Daoy (cell line): ENCODE measurements at places on chromosomes 7 and 10. TPM values are rescaled to one million over a fixed set of nuclear protein-coding genes. Genes with fewer than 3 reads are reported as not detected.
A peak's percentile ranks its signal among the peaks of the same experiment; 100 is the strongest.

ANXA8 gene
- total RNA-seq, result 9.7 and 10.1 TPM in 2 replicates

ITPRID1 gene
- not detected in 2 replicates for total RNA-seq

UPK3BL1 gene
- total RNA-seq, result 19.8 and 20.9 TPM in 2 replicates

LGI1 gene
- not detected in 2 replicates for total RNA-seq

C10orf67 gene
- total RNA-seq, result not detected in 2 replicates

MYPN gene
- 1.8 and 2.9 TPM in 2 replicates for total RNA-seq

DNA sequence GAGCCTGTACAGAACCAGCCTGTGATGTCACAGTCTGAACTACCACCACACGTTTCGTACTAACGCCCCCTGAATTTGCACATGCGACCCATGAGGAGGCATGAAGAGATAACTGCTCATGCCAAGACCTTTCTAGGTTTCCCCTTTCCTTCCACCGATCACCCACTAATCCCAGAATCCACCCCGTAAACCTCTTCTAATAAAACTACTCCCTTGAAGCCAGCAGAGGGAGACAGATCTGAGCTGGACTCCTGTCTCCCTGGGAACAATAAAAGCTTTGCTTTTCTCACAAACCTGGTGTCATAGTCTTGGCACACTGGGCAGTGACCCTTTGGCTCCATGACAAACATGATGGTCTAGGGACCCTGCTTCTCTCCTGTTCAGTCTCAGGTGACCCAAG lies 144.5 kb downstream of the FRMD4A start:
- DNase-seq, result no peak

GRCh38 chr7:144011458-144012230 lies 11.5 kb downstream of the OR6B1 start:
- no peak for DNase-seq

DNA sequence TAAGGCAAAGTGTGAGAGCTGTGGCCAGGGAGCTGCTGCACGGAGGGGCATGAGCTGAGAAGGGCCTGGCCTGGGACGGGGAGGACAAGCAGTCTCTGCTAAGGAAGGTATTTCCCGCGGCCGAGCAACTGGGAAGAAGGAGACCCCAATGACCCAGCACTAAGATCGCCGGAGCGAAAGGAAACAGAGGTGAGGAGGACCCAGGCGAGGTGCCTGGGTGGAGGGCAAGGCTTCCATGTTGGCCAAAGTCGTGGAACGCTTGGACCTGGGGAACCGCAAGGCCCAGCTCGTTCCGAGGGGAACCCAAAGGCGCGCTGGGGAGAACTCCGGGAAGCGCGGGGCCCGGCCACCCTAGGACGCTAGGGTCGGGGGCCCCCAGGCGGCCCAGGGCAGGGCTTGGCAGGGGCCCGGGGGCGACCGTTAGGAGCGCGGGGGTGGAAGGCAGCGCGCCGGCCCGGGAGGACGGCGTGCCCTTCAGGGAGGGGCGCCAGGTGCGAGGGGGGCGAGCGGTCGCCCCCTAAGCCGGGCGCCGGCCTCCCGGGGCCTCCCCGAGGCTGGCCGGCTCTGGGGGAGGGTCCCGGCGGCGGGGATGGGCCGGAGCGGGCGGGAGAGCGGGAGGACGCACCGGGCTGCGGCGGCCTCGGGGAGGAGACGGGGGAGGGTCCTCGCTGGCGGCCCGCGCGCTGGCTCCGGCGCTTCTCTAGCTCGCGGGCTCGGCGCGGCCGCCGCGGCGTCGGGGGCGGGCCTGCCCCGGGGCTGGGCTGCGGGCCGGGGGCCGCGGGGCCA lies 545 bp downstream of the GIGYF1 start:
- DNase-seq, result peak; percentile 31

DNA sequence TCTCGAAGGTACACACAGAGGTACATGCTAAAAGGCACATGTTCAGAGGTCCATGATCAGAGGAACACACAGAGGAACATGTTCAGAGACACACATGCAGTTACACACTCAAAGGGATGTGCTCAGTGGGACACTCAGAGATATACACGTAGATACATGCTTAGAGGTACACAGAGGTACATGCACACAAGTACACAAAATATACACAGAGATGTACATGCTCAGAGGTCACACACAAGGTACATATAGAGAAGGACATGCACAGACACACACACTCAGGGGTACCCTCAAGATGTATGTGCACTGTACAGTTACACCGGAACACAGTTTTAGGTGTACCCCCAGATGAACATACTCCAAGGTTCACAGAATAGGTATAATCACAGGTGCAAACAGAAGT lies 18.8 kb downstream of the NPC1L1 start:
- DNase-seq, result no peak

DNA sequence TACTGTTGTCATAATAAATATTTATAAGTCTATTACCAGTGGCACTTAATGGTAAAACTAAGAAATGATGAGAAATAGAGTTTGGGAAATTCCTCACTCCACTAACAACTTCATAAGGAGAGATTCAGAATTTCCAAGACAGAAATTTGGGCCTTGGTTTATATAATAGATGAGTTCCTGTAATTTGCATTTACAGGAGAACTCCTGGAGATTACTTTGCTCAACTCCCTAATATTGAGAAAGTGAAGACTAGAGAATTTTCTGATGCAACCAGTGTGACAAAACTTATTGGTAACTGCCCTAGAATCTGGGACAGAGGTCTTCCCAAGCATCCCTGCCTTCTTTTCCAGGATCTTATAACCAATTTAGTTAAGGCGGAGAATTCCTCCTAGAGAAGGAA lies 49.1 kb upstream of the GSAP start:
- no peak for DNase-seq

- DNase-seq, result no peak
Measured at GRCh38 chr7:130899071-130899560, 165.1 kb upstream of the KLF14 start.

DNA sequence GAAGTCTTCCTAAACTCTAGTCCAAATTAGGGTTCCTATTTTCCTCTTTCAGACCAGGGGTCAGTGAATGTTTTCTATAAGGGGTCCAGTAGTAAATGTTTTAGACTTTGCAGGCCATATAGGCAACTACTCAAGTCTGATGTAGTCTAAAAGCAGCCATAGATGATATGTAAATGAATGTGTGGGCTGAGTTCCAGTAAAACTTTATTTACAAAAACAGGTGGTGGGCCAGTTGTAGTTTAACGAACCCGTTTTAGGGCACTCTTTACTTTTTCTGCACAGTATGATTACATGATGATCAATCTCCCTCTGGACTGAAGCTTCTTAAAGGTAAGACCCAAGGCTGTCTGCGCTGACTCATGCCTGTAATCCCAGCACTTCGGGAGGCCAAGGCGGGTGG lies 243.6 kb downstream of the CAMK1D start:
- DNase-seq, result no peak

DNA sequence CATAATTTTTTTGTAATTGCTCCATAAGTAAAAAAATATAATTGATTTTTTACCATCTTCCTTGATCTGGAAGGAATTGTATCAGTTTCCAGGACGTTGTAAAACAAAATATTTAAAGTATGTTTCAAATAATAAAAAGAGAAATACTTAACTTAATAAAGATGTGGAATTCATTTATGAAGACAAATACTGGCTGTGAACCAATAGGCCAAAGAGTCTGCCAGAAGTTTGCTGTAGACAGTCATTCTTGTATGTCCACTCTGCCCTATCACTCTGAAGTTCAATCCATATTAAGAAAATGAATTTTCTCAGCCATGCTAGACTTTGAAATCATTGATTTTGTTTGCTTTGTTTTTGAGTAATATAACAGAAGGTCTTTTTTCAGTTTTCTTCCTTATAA lies 256.4 kb downstream of the TRIL start:
- no peak for DNase-seq
